ENCODE measurements at places on chromosomes 5 and 9.

DNA sequence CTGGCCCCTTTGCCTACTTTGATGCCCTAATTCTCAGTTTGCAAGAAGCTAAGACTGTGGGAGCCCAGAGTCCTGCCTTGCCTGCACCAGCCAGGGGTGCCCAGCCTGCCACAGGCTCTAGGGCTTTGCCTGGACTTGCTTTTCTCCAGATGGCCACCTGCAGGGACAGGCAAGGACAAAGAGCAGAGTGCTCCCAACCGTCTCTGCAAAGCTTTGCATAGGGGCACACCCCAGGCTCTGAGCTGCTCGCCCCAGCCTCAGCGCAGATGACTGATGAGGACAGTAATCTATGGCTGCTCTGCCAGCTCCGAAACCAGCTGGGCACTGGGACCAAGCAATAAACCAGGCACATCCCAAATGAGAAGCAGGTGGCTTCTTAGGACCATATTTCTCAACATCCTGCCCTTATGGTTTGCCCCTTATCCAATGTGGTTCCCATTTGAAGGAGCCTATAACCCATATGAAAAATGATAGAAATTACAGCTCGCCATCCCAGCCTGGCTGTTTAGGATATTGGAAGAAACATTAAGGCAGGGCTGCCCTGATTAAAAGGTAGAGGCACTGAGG is 25.4 kb upstream of the TCF7 start:
- no peak for DNase-seq

GRCh38 chr9:78368236-78368635 is 71.3 kb downstream of the PSAT1 start:
- no peak for DNase-seq

- DNase-seq, result no peak
Measured at GRCh38 chr9:91992461-91993041, 42.5 kb upstream of the ROR2 start.

GRCh38 chr9:89339807-89340206 is 21.5 kb downstream of the SECISBP2 start:
- no peak for DNase-seq

- DNase-seq, result no peak
Measured at GRCh38 chr9:98795295-98795955, 930 bp downstream of the ANKS6 start.

- no peak for DNase-seq
Measured at GRCh38 chr5:93246090-93246855, 334.7 kb downstream of the NR2F1-AS1 start.

GRCh38 chr9:137077010-137077747 is at the start of gene UAP1L1:
TSS of gene UAP1L1 (plus strand) at chr9:137077517. CDS start at chr9:137077533, 16 bp downstream.
- DNase-seq, result peak; percentile 49

- DNase-seq, result no peak
Measured at GRCh38 chr9:19136129-19136528, 8.8 kb upstream of the PLIN2 start.

- no peak for DNase-seq
Measured at GRCh38 chr5:62144401-62145022, 161.5 kb upstream of the KIF2A start.

DNA sequence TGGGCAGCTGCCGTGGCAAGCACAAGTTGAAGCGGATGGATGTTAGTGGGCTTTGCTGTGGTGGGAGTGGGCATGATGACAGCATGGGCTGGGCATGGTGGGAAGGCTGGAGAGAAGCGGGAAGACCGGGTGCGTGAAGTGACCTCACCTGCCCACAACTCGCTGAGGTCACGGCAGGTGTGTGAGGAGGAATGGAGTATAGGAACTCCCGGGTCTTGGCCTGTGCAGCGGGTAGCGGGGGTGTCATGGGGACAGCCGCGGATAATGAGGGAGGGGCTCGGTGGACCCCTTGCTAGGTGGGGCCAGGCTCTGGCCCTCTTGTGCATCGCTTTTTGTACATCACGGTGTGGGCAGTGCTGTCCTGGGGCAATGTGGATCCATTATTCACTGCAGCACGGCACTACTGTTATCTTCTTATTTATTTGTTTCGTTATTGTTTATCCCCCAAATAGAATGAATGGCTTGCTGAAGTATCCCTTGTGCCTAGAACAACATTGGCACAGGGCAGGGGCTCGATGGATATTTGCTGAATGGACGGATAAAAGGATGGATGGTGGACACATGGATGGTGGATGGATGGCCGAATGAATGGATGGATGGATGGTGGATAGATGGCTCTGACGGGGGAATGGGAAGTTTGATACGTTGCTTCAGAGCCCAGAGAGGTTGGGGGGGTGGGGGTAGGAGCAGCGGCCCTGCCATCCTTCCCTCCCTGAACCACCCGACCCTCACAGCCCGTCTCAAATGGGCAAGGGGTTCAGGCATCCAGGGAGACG is 14.6 kb downstream of the PROP1 start:
- DNase-seq, result no peak

- DNase-seq, result peak; percentile 1
Measured at GRCh38 chr5:83927140-83927733, 206.6 kb upstream of the HAPLN1 start.

DNA sequence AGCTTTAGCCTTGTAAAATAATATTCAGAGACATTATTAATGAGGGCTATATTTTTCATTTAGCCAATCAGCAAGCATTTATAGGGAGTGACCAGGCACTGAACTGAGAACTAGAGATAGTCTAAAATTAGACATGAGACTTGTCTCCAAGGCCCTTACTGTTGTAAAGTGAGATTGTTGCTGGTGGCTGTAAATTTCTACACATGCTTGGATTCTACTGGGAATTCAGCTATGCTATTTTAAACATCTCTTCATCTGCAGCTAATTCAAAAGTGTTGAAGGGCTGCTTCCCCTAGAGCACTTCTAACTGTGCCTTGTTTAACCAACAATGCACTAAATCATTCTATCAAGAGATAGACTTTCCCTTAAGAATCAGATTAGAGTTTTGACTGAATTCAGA is 67.4 kb downstream of the CHSY3 start:
- DNase-seq, result no peak

- DNase-seq, result no peak
Measured at GRCh38 chr9:20753761-20754160, 69.7 kb downstream of the FOCAD start.

DNA sequence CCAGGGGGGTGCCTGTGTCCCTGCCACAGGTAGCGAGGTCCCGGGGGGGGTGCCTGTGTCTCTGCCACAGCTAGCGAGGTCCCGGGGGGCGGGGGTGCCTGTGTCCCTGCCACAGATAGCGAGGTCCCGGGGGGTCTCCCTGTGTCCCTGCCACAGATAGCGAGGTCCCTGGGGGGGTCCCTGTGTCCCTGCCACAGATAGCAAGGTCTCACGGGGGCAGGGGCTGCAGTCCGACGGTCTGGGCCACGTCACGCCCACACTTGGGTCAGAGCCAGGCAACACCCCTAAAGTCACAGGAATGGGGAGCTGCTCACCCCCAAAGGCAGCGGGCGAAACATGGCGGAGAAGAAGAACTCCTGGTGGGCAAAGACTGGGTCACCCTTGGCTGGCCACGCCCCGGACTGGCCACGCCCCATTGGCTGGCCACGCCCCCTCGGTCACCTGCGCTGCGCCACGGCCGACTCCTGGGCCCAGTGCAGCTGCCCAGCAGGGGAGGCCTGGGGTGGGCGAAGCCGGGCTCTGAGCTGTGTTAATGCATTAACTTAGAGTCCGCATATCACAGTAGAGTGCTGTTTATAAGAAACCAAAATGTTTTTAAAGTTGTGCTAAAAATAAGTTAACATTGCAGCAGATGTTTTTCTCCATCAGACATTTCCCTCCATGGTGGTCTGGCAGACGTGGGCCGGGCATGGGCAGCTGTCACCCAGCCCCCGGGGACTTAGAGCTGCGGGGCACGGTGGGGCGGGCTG is 7.0 kb downstream of the NOXA1 start:
- no peak for DNase-seq

DNA sequence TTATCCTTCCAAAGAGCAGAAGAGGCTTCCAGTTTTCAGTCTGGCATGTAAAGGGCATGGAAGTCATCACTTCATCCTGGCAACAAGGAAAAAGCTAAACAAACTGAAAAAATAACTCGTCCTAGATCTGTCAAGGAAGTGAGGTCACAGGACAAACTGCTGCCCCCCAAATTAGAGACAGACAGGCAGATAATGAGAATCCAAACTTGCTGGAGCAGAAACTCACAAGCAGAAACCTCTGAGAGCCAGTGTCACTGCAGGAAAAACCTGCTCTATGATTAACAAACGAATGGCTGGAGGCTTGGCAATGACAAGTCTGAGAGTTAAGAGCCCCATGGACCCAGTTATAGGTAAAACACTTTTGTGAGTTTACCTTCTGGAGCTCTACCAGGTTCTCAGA is 18.9 kb upstream of the MLANA start:
- DNase-seq, result no peak

DNA sequence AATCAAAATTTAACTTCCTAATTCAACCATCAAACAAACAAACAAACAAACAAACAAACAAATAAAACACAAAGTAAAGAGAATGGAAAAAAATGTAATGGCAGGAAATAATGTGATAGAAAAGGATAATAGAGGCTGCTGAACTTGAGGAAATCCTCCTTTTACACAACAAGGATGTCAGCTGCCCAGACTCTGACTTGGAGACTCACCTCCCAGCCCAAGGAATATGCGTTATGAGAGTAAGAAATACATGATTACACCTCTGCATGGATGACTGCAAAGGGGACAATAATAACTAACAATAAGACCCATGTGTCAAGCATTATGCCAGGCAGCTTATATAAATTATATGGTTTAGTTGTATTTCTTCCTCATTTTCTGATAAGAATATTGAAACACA is 46.6 kb upstream of the JAK2 start:
- DNase-seq, result no peak

- DNase-seq, result no peak
Measured at GRCh38 chr9:123417289-123418051, 61.5 kb downstream of the CRB2 start.

GRCh38 chr5:40575921-40576320 is 103.8 kb upstream of the PTGER4 start:
- DNase-seq, result no peak

- DNase-seq, result no peak
Measured at GRCh38 chr5:111537141-111538024, 25.0 kb upstream of the STARD4 start.

- DNase-seq, result no peak
Measured at GRCh38 chr5:176575066-176575465, 25.9 kb downstream of the CDHR2 start.

GRCh38 chr5:4627131-4627530 is 513.0 kb upstream of the ADAMTS16 start:
- no peak for DNase-seq

DNA sequence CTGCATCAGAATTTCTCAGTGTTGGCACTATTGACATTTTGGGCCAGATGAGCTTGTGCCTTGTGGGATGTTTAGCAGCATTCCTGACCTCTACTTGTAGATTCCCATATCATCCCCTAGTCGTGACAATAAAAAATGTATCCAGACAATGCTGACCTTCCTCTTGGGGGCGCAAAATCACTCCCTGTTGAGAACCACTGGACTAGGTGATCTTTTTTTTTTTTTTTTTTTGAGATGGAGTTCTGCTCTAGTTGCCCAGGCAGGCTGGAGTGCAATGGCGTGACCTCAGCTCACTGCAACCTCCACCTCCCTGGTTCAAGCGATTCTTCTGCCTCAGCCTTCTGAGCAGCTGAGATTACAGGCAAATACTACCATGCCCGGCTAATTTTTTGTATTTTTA is 22.6 kb downstream of the STXBP1 start:
- no peak for DNase-seq

DNA sequence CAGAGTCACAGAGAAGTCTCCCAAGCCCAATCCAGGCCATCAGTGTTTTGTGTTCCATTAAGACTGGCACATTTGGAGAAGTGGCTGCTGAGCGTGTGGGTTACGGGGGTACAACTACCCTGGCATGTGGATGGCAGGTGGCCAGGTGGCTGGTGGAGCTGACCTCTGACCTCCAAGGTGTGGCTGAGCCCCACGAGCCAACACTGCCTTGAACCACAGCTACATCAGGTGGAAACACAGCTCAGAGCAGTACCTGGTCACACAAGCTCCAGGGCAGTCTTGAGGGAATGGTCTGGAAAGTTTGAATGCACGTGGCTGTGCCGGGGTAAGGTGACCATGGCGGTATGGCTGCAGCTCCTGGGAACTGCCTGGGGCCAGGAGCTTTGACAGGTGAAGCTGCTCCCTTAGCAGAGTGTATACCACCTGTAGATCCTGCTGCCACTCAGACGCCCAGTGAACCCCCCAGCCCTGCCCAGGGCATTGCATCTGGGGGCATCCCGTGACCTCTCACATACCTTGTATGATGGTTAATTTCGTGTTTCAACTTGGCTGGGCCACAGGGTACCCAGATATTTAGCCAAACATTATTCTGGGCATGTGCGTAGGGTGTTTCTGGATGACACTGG is 207.9 kb downstream of the GADD45G start:
- DNase-seq, result no peak

- no peak for DNase-seq
Measured at GRCh38 chr5:122138356-122138755, 9.0 kb downstream of the ZNF474 start.

- no peak for DNase-seq
Measured at GRCh38 chr5:1765141-1765879, 34.3 kb downstream of the MRPL36 start.

DNA sequence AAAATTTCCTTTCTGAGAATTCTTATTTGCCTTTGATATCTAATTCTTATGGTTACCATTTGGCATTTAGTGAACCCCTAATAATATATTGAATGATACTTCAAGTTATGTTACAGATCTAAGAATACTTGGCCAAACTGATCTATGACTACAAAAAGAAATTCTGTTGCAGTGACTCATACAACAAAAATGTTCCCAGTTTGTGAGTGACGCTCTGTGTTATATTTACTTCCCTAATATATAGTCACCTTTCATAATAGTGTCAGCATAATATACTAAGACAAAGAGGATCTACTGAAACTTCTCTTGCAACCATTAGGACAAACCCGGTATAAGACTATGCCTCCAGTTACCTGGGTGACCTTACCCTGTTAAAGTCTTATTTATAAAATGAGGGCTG is 216.9 kb upstream of the TLX3 start:
- DNase-seq, result no peak

DNA sequence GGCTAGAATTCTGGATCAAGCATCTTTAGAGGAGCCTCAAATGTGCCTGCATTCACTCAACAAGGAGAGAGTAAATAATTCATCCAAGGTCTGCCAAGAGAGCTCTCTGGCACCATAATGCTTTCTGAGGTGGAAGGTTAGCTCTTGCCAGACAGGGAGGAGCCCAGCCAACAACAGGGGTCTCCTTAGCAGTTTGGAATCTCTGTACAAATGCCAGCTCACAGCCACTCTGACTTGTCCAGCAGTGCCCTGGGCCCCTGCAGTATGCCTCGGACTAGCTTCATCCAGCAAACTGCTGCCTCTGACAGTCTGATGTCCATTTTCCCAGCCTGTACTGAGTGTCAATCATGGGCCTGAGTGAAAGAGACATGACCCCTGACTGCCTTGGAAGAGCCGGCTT is 127.2 kb upstream of the SLC44A1 start:
- no peak for DNase-seq

- DNase-seq, result no peak
Measured at GRCh38 chr5:36181774-36182173, 29.9 kb downstream of the SKP2 start.
